ENCODE measurements at places on chromosomes 6 and 20. TPM values are rescaled to one million over a fixed set of nuclear protein-coding genes. Genes with fewer than 3 reads are reported as not detected.

The FOXA2 gene
- not detected for total RNA-seq

The HCRTR2 gene
- not detected for total RNA-seq

The KCNQ2 gene
- not detected for total RNA-seq

The SLC22A16 gene
- not detected for total RNA-seq

The DLL1 gene
- total RNA-seq = 1.6 TPM

The TSPO2 gene
- not detected for total RNA-seq
